ENCODE measurements at places on chromosomes 13 and 19.
A peak's percentile ranks its signal among the peaks of the same experiment; 100 is the strongest.

GRCh38 chr13:40433001-40433400 is 233.4 kb downstream of the FOXO1 start:
- no peak overlapping the region for H3K27ac ChIP-seq
- H3K4me1 ChIP-seq = no peaks in the 10 kb centered on the region

DNA sequence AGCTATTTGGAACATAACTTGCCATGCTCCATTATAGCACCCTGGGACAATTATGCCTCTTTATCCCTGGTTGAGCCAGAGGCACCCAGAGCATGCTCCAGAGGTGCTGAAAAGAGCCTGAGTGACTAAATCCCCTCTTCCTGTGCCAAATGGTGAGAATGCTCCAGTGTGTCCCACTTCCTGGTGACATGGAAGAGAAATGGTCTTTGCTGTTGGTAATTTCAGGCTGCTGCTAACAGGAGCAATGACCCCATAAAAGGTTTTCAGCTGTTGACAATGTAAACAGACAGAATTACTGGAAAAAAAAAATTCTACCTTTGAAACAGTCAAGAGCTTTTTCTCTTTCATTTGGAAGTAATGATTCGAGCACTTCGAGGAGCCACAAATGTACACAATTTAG is 341.8 kb downstream of the FGF9 start:
- H3K4me1 ChIP-seq = no peaks in the 10 kb centered on the region
- no peak for DNase-seq

DNA sequence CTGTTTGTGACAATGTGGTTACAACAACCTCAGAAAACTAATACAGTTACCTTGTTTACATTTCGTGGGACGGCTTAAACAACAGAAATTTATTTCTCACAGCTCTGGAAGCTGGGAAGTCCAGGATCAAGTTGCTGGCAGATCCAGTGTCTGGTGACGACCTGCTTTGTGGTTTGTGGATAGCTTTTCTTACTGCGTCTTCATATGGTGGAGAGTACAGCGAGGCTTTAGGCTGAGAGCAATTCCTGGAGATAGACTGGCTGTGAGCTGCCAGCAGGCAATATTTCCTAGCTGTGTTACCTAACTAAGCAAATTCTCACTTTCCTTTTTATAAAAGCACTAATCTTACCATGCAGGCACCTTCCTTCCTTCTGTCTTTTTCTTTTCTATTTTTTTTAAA is 1203.5 kb upstream of the PRR20A start:
- no peaks in the 10 kb centered on the region for H3K4me1 ChIP-seq
- DNase-seq = no peak
- H3K27me3 ChIP-seq = no peaks in the 10 kb centered on the region

DNA sequence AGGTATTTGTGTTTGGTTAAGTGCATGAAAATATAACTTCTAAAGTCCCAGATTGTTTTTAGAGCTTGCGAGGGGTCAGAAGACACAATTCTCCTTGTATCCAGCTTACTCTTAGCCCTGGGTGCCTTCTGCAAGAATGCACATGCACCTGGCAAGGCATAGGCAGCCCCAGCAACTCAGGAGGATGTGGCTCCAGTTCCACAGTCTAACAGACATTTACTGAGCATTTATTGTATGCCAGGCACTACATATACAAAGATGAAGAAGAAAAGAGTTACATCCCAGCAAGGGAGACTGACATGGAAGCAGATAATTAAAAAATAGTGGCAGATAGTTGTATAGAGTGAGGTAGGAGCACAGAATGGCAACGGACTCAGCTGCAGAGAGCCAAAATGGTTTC is 101.1 kb upstream of the FRY start:
- H3K27me3 ChIP-seq = no peaks in the 10 kb centered on the region
- H3K4me3 ChIP-seq = no peak overlapping the region
- H3K36me3 ChIP-seq = no peaks in the 10 kb centered on the region
- no peak overlapping the region for H3K27ac ChIP-seq
- DNase-seq = no peak
- H3K4me1 ChIP-seq = no peaks in the 10 kb centered on the region

DNA sequence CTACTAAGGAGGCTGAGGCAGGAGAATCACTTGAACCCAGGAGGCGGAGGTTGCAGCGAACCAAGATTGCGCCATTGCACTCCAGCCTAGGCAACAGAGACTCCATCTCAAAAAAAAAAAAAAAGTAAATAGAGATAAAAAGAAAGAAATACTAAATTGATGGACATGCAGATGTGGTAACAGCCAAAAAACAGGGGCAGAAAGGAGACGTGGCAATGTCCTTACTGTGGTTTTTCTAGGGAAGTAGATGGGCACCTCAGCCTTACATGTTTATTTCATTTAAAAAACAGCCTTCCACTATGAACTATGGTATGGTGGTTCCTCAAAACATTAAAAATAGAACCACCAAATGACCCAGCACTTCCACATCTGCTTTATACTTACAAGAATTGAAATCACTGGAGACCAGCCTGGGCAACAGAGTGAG is 6.5 kb upstream of the EIF3G start:
- H3K4me3 ChIP-seq = no peak overlapping the region
- peaks cover 7% of the 10 kb centered on the region for H3K36me3 ChIP-seq
- H3K27me3 ChIP-seq = no peaks in the 10 kb centered on the region
- no peaks in the 10 kb centered on the region for H3K4me1 ChIP-seq
- DNase-seq = no peak

GRCh38 chr19:37975596-37976515 is 68.8 kb downstream of the SIPA1L3 start:
- H3K4me3 ChIP-seq = no peak overlapping the region
- no peaks in the 10 kb centered on the region for H3K36me3 ChIP-seq
- no peak for DNase-seq
- H3K27ac ChIP-seq = no peak overlapping the region
- H3K4me1 ChIP-seq = no peaks in the 10 kb centered on the region

GRCh38 chr19:38434549-38435051 is 1.1 kb downstream of the RYR1 start:
- H3K27ac ChIP-seq = peak overlapping the region; percentile 45
- H3K4me3 ChIP-seq = peak overlapping the region; percentile 42
- no peaks in the 10 kb centered on the region for H3K27me3 ChIP-seq
- DNase-seq = no peak
- peaks cover 9% of the 10 kb centered on the region for H3K4me1 ChIP-seq

- no peaks in the 10 kb centered on the region for H3K27me3 ChIP-seq
- no peak overlapping the region for H3K4me3 ChIP-seq
- H3K4me1 ChIP-seq = peaks cover 6% of the 10 kb centered on the region
- H3K36me3 ChIP-seq = no peaks in the 10 kb centered on the region
- DNase-seq = peak; percentile 62
- no peak overlapping the region for H3K27ac ChIP-seq
These were observed 141.7 kb upstream of the SERP2 start for GRCh38 chr13:44231786-44232516.

DNA sequence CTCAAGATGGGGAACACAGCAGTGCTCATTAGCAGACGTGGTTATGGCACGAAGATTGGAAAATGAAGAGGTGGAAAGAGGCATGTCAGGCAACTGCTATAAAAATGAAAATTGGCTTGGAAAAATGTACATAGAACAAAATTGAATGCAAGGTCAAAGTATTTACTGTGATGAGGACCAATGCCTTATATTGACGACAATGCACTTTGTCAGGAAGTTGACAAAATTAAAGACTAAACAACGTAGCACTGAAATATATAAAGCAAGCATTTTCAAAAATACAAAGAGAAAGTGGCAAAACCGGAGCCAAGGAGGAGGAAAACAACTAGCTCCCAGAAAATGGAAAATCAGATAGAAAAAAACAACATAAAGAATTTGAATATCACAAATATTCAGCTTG is 113.7 kb upstream of the SGCG start:
- H3K27me3 ChIP-seq = no peaks in the 10 kb centered on the region
- no peaks in the 10 kb centered on the region for H3K4me1 ChIP-seq
- no peak overlapping the region for H3K27ac ChIP-seq
- DNase-seq = no peak
- no peaks in the 10 kb centered on the region for H3K36me3 ChIP-seq

DNA sequence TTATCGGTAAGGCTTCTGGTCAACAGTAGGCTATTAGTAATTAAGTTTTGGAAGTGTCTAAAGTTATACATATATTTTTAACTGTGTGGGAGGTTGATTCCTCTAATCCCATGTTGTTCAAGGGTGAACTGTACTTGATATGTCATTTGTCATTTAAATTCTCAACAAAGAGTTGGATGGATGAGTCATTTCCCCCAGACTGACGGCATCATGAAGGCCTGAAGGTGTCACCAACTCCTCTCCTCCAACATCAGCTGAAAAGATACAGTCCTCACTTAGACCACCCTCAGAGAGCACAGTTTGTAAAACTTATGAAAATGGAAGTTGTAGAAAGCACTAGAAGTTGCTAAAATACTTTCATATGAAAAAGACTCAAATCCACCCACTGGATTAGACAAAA is 48.8 kb downstream of the DCLK1 start:
- H3K36me3 ChIP-seq = no peaks in the 10 kb centered on the region
- peaks cover 2% of the 10 kb centered on the region for H3K4me1 ChIP-seq
- no peak overlapping the region for H3K4me3 ChIP-seq
- H3K27ac ChIP-seq = no peak overlapping the region

DNA sequence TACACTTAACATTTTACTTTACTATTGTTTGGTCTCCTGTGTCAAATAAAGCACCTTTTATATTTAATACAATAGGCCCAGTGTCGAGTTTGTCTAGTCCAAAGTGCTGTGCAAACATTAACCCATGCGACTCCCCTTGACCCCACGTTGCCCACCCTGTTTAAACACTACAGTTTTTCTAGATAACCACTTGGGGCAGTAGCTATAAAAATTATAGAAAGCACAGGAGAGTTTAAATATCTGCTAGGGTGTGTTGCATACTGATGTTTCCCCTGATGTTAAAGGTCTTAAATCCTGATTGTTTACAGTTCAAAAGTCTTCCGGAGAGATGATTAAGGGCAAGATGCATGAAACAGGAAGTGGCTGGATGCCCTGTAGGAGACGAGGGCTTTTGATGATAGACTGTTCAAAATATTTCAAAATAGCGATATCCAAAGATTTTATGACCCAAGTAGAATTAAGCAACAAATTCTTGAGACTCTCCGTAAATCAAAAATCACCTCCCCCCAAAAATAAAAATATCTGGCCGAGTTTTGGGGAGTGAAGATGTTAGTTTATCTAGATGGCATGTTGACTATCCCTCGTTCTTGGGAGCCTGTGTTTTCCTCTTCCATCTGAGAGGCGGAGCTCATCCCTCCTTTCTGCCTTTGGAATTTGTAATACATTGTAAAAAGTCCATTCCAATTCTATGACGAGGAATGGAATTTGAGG is 167.1 kb downstream of the FGF9 start:
- no peaks in the 10 kb centered on the region for H3K36me3 ChIP-seq
- H3K27me3 ChIP-seq = peaks cover 2% of the 10 kb centered on the region
- DNase-seq = no peak
- H3K4me1 ChIP-seq = no peaks in the 10 kb centered on the region

- no peak overlapping the region for H3K27ac ChIP-seq
- H3K4me3 ChIP-seq = no peak overlapping the region
- no peaks in the 10 kb centered on the region for H3K27me3 ChIP-seq
- H3K4me1 ChIP-seq = no peaks in the 10 kb centered on the region
- DNase-seq = no peak
These were observed 27.9 kb upstream of the KLF2 start for GRCh38 chr19:16296713-16297112.

- no peak overlapping the region for H3K4me3 ChIP-seq
- H3K27me3 ChIP-seq = no peaks in the 10 kb centered on the region
- H3K36me3 ChIP-seq = no peaks in the 10 kb centered on the region
These were observed 59.7 kb upstream of the TNFRSF19 start for GRCh38 chr13:23510544-23510916.

DNA sequence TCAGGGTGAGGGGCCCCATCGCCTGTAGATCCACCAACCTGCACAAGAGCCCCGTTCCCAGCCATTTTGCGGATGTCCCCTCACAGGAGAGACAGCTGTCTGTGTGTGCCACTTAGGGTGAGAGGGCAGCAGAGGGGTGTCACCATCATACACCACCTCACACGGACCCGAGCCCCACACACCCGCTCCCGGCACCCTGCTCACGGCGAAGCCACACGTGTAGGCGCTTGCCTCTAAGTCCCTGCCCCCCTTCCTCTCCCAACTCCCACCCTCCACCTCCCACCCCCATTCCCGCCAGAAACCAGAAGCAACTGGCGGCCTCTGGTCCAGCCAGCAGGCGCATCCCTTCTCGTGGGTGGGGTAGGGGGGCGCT is 4.0 kb upstream of the DPF1 start:
- H3K4me3 ChIP-seq = peak overlapping the region; percentile 38
- H3K4me1 ChIP-seq = peaks cover 14% of the 10 kb centered on the region
- peak overlapping the region; percentile 54 for H3K27ac ChIP-seq
- peaks cover 10% of the 10 kb centered on the region for H3K27me3 ChIP-seq

- H3K4me3 ChIP-seq = no peak overlapping the region
- no peak overlapping the region for H3K27ac ChIP-seq
- no peaks in the 10 kb centered on the region for H3K27me3 ChIP-seq
- no peaks in the 10 kb centered on the region for H3K36me3 ChIP-seq
- no peak for DNase-seq
- H3K4me1 ChIP-seq = no peaks in the 10 kb centered on the region
These were observed 1567.4 kb downstream of the EFNB2 start for GRCh38 chr13:104967836-104968630.

GRCh38 chr19:43695985-43696704 is 19.7 kb upstream of the IRGC start:
- H3K4me1 ChIP-seq = no peaks in the 10 kb centered on the region
- H3K27me3 ChIP-seq = no peaks in the 10 kb centered on the region
- H3K27ac ChIP-seq = no peak overlapping the region
- DNase-seq = no peak
- no peak overlapping the region for H3K4me3 ChIP-seq
- no peaks in the 10 kb centered on the region for H3K36me3 ChIP-seq

- H3K4me3 ChIP-seq = no peak overlapping the region
- H3K27ac ChIP-seq = no peak overlapping the region
- DNase-seq = no peak
- H3K27me3 ChIP-seq = no peaks in the 10 kb centered on the region
- no peaks in the 10 kb centered on the region for H3K36me3 ChIP-seq
These were observed 161.7 kb downstream of the KLF12 start for GRCh38 chr13:73972545-73972944.

DNA sequence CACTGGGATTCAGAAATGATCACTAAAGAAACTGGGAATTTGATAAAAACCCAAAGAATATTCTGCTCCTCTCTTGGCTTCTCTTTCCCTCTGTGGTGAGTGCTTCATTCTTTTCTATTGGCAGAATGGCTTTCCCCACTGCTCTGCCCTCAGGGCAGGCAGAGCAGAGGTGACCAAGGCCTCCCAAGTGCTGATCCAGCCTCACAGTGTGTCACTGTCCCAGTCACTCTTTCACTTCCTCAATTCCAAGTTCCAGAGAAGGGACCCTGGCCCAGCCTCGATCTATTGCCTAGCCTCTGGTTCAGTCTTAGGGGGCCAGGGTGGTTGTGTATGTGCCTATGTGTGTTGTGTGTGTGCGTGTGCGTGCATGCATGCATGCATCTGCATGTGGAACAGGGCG is 180.6 kb upstream of the TMTC4 start:
- H3K27me3 ChIP-seq = no peaks in the 10 kb centered on the region
- H3K27ac ChIP-seq = no peak overlapping the region
- no peak overlapping the region for H3K4me3 ChIP-seq
- DNase-seq = no peak
- H3K36me3 ChIP-seq = no peaks in the 10 kb centered on the region
